ENCODE measurements at places on chromosomes 12 and 14.
A peak's percentile ranks its signal among the peaks of the same experiment; 100 is the strongest.

GRCh38 chr12:13023811-13024530, 20.2 kb upstream of the FAM234B start:
- no peak for DNase-seq

- DNase-seq: no peak
Measured at GRCh38 chr14:81408595-81408994, 8.5 kb upstream of the STON2 start.

DNA sequence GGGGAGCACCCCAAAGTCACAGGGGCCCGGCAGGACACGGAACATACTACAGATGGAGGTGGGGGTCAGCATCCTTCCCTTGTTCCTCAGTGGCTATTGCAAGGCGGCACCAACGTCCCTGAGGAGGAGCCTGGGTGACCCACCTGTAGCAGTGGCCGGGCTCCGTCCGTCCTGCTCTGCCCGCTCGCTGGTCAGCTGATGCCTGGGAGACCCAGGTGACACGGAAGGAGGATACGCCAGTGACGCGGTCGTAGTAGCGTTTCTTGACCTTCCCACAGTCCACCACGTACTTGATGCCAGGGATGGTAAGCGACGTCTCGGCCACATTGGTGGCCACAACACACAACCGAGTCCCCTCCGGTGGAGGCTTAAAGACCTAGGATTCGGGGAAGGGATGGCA, 24.7 kb downstream of the DHX37 start:
- DNase-seq: no peak

GRCh38 chr14:53174918-53175317, 21.8 kb upstream of the DDHD1 start:
- no peak for DNase-seq

DNA sequence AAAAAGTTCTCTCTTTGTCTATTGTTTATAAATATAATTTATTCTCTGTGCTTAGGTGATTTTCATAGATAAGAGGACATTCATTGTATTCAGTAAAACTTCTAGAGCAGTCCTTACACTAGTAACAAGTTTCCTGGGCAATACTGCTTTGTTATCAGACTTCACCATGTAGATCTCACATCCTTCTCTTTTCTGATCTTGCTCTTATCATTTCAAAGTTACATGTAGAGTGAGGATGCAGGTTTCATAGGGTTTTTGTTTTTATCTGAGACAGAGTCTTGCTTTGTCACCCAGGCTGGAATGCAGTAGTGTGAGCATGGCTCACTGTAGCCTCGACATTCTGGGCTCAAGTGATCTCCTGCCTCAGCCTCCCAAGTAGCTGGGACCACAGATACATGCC, 789.5 kb downstream of the DIO2 start:
- DNase-seq: no peak

GRCh38 chr14:89352976-89353765, 63.9 kb downstream of the FOXN3 start:
- no peak for DNase-seq

DNA sequence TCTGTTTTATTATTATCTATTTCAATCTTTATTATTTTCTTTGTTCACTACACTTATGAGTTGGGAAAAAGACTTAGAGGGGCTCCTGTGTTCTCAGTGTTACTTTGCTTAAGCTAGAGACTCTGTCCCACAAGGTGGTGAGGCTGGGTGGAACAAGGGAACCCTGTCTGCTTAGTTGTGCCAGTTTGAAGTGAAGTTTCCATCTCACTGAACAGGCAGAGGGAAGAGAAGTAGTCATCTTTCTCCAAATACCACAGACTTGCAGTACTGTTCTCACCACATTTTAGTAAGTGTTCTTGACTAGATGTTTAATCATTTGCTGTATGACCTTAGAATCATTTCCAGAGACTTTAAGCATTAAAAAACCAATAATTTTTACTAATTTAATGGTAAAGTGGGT, 195.7 kb upstream of the NEDD1 start:
- DNase-seq: no peak

DNA sequence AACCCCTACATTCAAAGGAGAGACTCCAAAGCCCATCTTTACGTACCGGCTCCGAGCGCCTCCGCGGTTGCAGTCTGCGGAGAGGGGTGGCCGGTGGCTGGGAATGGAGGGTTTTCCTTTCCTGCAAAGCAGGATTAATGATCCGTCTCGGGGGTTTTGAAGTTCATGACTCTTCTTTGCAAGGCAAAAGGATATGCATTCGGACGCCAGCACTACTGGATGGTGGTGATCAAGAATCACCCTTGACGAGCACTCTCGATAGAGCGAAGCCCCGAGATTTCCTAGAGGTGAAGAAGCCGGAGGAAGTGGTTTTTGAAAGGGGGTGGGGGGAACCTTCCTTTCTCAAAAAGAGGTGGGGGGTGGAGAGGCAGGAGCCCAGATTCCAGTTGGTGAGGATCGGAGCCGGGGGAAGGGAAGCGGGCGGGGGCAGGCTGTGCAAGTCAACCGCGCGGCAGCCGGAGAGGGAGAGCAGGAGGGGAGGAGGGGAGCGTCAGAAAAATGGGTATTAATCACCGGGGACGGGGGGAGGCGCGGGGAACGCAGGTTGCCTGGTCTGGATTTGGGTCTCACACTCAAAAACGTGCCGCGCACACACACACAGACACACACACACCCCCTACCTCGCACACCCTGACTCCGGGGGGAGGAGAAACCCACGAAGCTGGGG, at the start of gene GRIN2B:
TSS of gene GRIN2B (minus strand) at position 307 of the 667 bp plus-strand sequence. CDS start 115,394 bp downstream, outside the sequence.
- DNase-seq: no peak

- DNase-seq: no peak
Measured at GRCh38 chr14:65434216-65434850, 21.8 kb downstream of the FUT8 start.

DNA sequence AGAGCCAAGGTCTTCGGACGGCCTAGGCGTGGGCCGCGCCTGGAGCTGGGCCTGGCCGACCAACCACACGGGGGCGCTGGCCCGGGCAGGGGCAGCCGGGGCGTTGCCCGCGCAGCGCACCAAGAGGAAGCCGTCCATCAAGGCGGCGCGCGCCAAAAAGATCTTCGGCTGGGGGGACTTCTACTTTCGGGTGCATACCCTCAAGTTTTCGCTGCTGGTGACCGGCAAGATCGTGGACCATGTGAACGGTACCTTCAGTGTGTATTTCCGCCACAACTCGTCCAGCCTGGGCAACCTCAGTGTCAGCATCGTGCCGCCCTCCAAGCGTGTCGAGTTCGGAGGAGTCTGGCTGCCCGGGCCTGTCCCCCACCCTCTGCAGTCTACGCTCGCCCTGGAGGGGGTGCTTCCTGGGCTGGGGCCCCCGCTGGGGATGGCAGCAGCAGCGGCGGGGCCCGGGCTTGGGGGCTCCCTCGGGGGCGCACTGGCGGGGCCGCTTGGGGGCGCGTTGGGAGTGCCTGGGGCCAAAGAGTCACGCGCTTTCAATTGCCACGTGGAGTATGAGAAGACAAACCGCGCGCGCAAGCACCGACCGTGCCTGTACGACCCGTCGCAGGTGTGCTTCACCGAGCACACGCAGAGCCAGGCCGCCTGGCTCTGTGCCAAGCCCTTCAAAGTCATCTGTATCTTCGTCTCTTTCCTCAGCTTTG, 4.4 kb upstream of the SHMT2 start:
- no peak for DNase-seq

- DNase-seq: no peak
Measured at GRCh38 chr12:112656141-112656540, 135.4 kb upstream of the RPH3A start.

DNA sequence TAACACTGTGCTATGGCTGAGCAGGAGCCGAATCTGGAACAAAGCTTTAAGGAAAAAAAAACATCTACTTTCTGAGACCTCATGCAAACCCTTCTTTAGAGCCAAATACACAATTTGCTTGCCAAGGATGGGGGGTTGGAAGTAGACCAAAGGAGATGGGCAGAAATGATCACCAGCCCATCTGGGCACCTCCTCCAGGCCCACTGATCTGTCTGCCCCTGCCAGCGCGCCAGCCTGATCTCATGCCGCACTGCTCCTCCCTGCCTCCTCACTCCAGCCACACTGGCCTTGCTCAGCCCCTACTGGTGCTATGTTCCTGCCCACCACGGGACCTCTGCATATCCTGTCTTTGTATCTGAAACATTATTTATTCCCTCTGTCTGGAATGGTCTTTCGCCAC, 24.8 kb upstream of the RAB35 start:
- no peak for DNase-seq

DNA sequence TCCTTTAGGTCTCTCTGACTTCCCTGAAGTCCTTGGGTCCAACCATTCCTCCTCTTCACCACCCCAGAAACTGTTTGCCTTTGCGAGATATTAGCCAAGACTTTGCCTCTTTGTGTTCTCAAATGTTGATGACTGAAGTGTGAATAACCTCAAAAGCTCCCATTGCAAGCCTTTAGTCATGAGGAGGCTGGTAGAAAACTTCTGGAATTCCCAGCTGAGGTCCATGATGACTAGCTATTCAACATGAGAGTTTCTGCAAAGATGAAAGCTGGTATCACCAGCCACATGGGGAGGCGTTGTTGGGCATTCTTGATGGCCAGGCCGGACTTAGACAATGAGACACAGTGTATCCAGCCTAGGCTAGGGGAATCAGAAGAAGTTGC, 111.7 kb downstream of the TBX5 start:
- DNase-seq: no peak

- DNase-seq: no peak
Measured at GRCh38 chr14:96098309-96098998, 59.3 kb downstream of the C14orf132 start.

DNA sequence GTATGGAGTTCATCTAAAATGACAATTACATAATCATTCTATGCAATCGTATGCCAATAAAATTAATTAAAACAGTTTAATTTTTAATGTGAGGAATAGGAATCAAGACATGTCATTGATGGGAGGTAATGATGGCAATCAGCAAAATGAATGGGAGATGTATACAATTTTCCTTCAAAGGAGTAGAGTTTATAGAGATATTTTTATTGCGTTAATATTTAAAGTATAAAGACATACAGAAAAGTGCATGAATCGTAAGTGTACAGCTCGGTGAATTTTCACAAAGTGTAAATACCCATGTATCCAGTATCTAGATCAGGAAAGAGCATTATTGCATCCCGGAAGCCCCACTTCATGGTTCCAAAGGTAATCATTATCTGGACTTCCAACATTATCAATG, 1.2 kb downstream of the MIPOL1 start:
- DNase-seq: no peak

DNA sequence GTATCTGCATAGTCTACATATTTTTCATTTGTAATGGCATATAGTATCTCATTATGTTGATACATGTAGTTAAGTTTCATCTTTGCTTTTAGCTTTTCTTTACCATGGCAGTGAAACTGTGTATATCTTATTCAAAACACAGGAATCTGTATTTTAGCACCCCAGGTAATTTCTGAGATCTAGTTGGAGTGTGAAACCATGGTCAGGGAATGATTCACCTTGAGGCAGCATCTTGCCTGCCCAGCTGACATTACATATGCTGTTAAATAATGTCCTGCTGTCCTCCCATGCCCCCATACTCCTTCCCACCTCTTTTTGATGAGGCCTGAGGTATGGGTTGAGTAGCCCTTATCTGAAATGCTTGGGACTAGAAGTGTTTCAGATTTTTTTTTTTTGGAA, 125.4 kb upstream of the ATF1 start:
- DNase-seq: no peak

DNA sequence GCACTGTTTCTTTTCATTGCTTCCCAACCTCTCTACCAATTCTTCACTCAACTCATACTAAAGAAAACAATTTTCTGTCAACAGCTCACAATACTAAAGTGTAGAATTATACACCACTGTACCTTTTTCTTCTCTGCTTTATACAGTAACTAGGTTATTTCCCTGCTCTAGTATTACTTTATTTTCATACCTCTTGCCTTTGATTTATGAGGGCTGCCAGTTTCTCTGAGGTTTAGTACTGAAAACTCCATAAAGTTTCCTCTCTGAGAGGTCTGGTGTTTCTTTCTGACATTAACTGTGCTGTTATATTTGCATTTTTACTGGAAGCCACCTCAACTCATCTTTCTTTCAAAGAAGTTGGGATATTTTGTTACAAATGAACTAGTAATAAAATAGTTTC, 63.0 kb upstream of the GRIP1 start:
- DNase-seq: no peak

- peak; percentile 38 for DNase-seq
Measured at GRCh38 chr14:90483571-90483974, 86.7 kb downstream of the CALM1 start.

GRCh38 chr14:104373055-104373854, 206.3 kb upstream of the C14orf180 start:
- no peak for DNase-seq

- DNase-seq: no peak
Measured at GRCh38 chr12:94206886-94207285, 58.5 kb downstream of the PLXNC1 start.

DNA sequence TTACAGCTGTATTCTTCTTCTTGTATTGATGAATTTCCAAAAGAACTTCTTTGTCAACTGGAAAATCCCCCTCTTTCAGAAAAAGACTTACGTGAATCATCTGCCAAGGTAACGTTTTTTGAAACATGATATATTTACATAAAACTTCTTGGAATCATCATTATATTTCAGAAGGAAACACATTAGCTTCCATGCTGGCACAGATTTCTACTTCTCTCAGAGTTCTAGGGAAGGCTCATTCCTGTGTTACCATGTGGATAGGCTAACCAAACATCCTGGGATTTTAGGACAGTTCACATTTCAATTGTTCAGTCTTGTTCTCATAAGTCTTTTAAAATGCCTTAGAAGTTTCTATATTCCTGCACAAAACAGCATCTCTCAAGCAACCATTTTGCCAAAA, 120.3 kb upstream of the NEDD1 start:
- no peak for DNase-seq

- DNase-seq: no peak
Measured at GRCh38 chr12:93978553-93978952, 169.8 kb upstream of the PLXNC1 start.

DNA sequence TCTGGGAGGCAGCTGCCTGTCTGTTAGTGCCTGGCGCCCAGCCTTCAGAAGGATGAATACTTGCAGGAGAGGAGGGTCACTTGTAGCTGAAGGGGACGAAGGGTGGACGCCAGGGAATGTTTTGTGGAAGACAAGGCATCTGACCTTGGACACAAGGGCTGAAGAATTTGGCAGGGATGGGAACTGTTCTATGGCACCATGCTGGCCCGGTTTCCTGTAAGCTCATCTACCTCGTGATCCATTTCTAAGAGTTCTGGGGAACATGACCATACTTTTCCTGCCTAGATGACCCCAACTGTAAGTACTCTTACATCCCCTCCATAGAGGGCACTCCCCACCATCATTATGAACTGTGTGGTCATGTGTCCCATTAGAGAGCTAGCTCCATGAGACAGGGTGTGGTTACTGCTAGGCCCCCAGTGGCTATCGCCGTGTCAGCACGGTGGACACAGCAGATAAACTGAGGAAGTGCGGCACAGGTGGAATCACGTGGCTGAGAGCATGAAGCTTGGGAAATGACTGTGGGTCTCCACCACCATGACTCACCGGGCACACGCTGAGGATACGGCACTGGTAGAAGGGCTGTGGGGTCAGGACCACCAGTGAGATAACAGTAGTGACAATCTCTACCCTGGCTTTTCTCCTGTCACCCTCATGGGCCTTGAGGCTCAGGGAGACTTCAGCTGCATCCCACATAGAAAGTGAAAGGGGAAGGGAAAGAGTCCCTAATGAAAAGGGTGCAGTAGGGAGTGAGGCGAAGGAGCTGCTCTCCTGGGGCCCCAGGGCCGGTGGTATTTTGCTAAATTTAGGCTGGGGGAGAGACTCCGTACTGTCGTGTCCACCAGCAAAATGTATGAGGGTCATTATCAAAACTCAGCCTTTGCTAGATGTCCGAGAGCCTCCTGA, 252.6 kb downstream of the FOXN3 start:
- DNase-seq: no peak

All from heart left ventricle (tissue), 16 donors.